ENCODE measurements at places on chromosomes 2 and 18.
A peak's percentile ranks its signal among the peaks of the same experiment; 100 is the strongest.

- no peak for DNase-seq
Measured at GRCh38 chr2:74764429-74765272, 69.3 kb upstream of the HK2 start.

DNA sequence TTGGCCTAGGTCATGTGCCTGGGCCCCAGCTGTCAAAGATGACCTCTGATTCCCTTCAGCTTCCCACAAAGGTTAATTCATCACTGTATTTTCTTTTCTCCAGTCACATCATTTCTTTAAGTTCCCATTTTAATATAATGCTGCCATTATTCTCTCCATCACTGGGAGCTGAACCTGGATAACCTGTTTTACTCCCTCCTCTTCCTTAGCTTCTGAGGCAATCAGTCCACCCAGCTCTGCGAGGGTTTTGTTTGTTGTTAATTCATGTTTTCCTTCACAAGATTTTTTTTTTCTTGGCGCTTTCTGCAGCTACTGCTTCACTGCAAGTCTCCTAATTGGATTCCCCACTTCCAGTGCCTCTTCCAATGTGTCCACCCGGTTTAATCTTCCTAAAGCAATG, 5.1 kb upstream of the EML4 start:
- DNase-seq, result no peak

DNA sequence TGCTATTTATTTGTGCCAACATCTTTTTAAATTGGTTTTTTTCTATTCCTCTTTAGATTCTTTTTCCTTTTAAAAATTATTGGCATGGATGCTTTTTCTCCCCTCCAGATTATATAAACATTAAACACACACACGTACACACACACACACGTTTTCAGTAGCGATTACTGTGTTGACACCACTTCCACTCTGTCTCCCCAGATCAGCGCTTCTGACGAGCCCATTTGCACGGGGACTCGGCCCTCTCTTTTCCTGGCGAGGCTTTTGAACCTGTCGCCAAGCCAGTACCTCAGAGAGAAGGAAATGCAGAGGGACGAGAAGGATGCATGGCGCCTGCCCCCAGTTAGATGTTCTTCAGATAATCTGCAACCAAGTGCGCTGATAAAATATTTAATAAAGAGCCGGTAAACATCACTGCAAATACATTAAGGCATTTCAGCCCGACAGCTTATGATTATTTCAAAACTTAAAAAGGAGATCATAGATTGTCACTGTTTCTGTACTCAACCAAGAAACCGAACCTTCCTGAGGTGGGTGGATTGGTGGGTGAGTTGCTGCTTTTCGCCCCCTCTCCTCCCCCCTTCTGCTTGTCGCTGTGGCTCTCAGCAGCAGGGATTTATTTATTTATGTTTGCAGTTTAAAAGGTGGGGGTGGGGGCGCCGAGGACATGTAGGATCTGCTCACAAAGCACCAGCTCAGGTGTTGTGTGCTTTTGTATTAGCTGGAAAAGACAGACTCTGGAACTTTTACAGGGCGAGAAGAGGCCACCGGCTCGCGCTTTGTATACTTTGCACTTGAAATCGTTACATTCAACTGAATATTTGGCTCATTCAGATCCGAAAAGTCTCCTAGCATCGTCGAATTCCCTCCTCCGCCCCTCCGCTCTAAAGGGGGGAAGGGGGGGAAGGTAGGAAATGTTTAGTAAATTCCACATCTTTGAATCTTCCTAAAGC, 787 bp upstream of the TBR1 start:
- DNase-seq, result no peak

- DNase-seq, result no peak
Measured at GRCh38 chr2:7225848-7226247, 308.6 kb downstream of the RNF144A start.

DNA sequence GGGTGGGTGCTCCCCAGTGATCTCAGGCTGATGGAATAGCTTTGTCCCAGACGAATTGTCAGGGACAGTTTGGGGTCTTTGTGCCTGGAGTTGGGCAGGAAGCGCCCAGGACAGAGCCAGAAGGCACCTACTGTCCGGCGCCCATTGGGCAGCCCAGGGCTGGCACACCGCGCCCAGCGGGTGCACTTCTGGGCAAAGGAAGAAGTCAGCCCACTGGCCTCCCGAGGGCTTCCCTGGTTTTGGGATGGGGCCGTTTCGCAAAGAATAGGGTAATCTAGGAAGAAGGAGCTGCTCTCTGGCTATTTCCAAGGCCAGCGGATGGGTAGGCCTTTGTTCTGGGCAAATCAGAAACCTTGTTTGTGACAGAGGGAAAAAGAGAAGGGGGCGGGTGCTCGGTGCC, 3.5 kb upstream of the SIX2 start:
- DNase-seq, result no peak

DNA sequence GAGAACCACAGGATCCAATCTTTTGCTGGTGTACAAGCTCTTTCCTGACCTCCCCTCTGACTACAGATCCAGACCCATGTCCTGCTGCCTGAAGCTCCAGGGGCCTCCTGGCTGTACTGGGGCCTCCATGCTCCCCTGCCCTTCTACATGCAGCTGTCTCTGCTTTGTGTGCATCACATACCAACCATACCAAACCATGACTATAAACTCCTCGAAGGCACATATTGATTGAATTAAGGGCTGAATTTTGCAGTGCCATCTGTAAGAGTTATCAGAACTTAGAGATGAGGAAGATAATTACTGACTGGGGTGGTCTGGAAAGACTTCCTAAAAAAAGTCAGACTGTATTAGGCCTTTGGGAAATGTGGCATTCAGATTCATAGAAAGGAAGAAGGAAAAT, 139.9 kb upstream of the CXCR4 start:
- DNase-seq, result no peak

- DNase-seq, result no peak
Measured at GRCh38 chr18:60775978-60776377, 403.4 kb upstream of the MC4R start.

GRCh38 chr2:121910139-121910538, 154.7 kb downstream of the TSN start:
- DNase-seq, result no peak

- no peak for DNase-seq
Measured at GRCh38 chr2:27959496-27959895, 69.0 kb downstream of the BABAM2 start.

DNA sequence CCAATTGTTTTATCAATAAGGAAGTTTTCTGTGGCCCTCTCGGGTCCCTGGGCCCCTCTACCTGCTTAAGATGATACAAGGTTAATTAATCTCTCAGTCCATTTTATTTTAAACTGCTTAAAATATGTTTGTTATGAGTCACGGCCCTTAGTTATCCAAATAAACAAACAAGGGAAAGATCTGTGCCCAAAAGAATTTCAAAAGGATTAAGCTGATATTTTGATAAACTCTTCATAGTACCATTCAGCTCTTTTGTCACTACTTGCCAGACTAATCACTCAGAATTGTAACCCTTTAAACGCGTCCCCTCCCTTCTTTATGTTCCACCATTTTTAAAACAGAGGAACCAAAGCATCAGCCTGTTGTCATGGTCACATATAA, 144.7 kb upstream of the STK17B start:
- no peak for DNase-seq

DNA sequence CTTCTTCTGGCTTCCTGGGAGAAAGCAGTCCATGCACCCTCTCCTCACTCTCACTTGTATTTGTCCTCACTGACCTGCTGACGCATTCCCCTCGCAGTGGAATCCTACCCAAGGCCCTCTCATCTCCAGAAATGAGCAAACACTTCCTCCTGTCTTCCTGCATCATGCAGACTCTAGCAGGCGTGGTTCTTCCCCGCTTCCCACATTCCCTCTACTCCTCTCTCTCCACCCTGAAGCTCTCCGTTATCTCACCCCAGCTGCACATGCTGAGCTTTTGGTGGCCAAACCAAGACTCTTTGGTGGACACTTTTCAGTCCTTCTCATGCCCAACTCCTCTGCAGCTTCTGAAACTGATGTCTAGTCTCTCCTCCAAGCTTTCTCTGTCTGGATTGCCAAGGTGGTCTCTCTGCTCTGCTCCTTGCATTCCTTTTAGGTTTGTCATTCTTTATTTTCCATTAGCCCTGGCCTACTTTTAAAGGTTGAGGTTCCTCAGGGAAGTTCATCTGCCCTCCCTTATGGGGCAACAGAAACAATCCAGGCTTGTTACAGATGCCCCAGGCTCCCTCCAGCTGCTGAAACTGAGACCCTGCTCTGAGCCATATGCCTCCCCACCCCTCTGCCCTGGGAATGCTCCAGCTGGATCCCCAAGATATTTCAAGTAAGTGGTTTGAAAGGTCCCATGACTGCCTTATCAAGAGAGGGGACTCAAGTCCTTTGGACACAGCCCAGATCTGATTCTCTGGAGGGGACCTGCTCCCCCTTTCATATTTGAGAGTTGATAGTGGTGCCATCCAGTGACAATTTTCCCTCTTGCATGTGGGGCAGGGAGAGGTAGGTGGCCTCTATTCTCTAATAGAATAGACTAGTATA, 835 bp upstream of the IL18RAP start:
- no peak for DNase-seq

DNA sequence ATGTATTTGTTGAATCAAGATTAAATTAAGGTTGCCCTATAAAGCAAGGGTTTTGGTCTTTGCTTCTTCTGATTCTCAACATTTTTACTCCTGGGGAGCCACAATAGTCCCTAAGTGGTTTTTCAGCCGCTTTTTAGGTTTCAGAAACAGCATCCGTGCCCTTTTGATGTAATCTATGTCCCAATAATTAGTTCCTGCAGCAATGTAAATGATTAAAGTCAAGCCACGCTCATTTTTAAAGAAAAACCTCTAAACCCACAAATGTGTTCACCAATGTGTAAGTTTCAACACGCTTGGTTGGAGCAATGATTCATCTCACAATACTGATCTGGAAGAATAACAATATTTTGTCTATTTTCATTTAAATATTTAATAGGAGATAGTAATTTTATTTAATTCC, 5.6 kb downstream of the ARL4C start:
- DNase-seq, result no peak

- DNase-seq, result peak; percentile 33
Measured at GRCh38 chr18:37334631-37335408, 230.8 kb downstream of the CELF4 start.

GRCh38 chr18:56373601-56374000, 264.8 kb downstream of the TXNL1 start:
- DNase-seq, result no peak

DNA sequence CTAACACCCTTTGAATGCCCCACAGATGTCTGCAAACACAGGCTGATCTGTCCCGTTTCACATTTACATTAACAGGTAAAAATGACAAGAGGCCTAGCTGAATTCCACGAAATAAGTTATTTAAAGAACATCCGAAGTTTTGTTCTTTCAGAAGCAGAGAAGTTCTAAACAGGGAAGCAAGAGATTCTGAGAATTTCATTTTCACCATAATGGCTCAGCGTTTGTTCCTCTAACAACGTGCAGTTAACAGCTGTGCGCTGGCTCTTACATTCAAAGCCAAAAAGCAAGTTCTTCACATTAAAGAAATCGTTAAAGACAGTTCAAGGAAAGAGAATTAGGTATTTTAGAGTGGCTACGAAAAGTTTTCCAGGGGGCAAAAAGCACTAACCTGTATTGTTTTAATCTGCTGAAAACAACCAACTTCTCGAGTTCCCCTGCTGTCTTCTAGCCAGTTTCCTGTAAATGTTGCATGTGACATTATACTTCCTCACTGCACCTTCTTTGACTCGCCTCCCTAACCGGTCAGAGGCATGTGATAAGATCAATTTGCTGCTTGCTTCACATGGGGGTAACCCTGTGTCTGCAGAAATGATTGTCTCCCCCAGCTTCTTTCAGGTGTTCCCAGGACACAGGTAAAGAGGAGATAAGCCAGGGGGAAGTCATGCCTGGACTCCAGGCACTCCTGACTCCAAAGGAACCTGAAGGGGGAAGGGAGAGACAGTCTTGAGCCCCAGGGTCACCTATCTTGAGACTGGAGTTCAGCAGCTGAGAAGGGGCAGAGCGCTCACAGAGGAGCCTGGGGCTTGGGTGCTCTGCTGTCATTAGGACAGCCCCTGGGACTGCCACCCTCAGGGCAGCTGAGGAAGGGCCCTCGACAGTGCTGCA, 36.8 kb upstream of the WIPF1 start:
- DNase-seq, result no peak

DNA sequence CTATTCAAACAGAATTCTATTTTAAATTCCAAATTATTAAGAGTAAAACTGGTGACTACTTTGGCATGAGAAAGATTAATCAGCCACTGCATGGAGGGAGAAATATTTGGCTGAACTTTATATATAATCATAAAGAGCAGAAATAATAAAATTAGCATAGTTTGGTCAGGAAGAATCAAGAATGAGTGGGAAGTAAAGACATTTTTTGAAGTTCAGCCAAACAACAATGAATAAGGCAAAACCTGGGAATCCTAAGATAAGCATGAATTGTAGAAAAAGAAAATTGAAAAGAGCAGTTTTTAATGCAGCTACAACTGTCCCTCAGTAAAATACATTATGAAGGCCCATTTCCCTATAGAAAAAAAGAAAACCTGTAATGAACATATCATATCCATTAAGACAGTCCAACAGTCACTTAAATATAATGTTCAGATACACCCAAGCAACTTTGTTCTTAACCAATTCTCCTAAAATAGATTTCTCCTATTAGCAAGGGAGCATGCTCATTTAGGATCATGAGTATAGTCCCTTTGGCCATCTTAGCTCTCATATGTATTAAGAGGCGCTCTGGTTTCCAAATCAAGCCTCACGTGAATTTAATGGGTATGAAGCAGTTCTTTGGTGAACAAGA, 6.5 kb downstream of the TMEM17 start:
- DNase-seq, result no peak

DNA sequence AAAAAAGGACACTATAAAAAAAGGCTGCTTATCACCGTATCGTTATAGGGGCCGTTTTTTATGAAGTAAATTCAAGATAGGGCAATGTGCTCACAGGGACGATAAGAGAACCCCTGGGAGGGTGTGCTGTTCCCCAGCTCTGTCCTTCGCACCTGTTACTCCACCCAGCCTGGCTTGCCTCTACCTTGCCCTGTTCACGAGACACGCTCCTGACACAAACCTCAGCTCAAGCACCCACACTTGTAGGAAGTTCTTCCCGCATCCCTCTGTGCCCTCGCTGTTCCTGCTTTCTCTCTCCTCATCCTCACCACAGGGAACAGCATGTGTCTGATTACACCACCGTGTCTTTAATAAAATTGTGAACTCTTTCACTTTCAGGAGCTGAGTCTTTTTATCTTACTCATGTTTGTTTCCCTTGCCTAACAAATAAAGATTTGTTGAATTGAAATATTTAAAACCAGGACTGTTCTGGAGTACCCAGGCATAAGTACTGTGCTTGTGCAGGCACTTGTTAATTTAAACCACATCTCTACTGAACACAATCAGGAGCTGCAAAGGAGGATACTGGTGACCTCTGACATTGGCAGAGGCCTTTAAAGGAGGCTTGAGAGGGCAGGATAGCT, 26.0 kb upstream of the KIDINS220 start:
- DNase-seq, result no peak

GRCh38 chr2:235129850-235130249, 178.0 kb downstream of the SH3BP4 start:
- DNase-seq, result peak; percentile 6
